ENCODE measurements at places on chromosomes 11 and 22.

- no peak for DNase-seq
These were observed 5.0 kb upstream of the FGF19 start for GRCh38 chr11:69708736-69709401.

DNA sequence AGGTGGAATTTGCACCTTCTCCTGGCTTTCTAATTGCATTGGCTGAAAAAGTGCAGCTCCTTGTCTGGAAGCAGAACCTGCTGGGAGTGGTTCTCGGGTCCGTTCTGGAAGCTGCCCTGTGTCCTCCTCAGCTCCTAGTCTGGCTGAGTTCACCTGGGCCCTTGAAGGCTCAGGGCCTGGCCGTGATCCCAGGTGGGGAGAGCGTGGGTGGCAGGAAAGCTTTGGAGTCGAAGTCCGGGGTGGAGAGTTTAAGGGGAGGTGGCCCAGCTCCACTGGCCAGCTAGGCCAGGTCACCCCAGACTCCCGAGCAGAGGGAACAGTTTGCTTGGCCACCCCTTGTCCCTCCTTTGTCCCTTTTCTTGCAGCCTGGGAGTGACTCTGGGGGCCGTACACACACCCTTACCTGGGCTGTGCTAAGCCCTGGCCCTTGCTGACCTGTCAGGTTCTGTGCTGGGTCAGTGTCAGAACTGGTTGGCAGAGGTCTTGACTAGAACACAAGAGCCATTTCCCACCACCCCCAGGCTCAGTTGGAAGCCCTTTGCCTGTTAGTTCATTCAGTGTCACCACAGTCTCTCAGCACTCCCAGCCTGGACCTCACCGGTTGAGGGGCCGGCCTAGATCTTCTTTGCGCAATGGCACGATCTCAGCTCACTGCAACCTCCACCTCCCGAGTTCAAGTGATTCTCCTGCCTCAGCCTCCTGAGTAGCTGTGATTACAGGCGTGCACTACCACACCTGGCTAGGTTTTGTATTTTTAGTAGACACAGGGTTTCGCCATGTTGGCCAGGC lies 37.3 kb downstream of the LRP5 start:
- no peak for DNase-seq

GRCh38 chr11:95490625-95491024 lies 259.6 kb upstream of the SESN3 start:
- DNase-seq: no peak

DNA sequence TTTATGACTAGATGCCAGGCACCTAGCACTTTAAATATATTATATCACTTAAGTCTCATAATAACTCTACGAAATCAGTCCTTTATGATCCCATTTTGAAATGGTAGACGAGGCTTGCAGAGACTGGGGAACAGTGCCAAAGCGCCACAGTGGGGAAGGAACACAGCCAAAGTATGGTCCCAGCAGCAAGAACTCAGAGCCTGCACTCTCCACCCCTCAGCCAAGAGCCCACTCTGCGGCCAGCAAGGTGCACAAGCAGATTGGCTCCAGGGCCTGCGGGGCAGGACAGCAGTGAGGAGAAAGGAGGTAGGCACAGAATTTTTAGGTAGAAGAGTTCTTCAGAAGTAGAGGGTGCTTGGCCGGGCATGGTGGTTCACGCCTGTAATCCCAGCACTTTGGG lies 61.4 kb downstream of the NRXN2 start:
- no peak for DNase-seq

- no peak for DNase-seq
These were observed 30.7 kb upstream of the RBX1 start for GRCh38 chr22:40920526-40920925.

- DNase-seq: no peak
These were observed 258.3 kb upstream of the B3GAT1 start for GRCh38 chr11:134670247-134670782.

- no peak for DNase-seq
These were observed 25.3 kb upstream of the KRTAP5-6 start for GRCh38 chr11:1671658-1672057.

DNA sequence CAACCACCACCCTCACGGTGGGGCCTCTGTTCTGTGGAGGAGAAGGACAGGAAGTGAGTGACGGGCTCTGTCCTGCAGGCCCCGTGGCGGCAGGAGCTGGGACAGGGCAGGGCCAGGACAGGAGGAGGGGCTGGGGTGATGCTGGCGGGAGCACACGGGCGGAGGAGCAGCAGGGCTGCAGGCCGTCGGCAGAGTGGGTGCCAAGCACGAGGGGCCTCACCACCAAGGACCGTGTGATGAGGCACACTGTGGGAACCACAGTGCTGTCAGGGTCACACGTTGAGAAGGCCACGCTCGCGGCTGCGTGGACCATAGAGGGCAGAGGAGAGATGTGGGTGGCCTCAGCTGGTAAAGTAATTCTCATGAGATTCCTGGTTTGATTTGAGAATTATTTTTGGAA lies 8.5 kb downstream of the SCO2 start:
- DNase-seq: no peak

GRCh38 chr11:21323617-21324016 lies 654.2 kb downstream of the NELL1 start:
- DNase-seq: no peak

GRCh38 chr22:31138126-31138525 lies 2.2 kb downstream of the PLA2G3 start:
- no peak for DNase-seq

GRCh38 chr11:78946945-78947902 lies 372.6 kb upstream of the NARS2 start:
- no peak for DNase-seq

DNA sequence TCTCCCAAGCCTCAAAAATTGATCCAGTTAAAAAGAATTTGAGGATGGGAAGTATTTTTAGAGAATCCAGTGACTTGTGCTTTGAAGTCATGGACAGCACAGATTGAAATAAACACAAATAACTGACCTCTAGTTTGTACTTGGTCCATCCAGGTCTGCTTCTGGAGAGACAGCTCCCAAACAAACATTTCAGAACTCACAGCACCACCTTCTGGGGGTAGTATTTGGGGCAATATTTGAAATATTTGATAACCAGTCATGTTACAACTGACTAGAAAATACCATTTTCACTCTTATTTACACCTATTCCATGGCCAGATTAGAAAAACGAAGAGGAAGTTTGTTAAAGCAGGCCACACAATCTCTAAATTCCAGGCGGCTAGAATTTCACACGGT lies 56.2 kb downstream of the CTSC start:
- DNase-seq: no peak

DNA sequence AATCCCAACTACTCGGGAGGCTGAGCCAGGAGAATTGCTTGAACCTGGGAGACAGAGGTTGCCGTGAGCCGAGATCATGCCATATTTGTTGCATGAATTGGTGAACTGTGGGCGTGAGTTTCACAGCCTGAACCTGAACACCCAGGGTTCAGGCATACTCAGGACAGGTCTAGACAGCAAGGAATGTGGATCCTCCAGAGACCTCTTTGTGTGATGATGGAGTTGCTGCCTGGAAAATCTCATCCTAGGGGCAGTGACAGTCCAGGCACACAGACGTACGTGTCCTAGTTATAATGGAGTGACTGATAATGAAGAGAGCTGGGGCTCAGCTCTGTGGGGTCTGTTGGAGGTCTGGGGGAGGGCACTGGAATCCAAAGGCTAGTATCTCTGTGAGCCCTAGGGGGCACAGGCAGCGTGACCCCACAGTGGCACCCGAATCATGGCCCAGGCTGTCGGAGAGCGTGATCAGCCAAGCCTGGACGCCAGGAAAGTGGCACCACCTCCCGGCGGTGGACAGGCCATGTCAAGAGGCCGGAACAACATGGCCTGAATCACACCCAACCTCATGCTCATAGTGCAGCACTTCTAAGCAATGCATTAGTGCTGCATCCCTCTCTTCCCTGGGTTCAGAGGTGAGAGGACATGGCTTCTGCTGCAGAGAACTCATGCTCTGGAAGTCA lies 31.7 kb downstream of the RIBC2 start:
- DNase-seq: no peak

DNA sequence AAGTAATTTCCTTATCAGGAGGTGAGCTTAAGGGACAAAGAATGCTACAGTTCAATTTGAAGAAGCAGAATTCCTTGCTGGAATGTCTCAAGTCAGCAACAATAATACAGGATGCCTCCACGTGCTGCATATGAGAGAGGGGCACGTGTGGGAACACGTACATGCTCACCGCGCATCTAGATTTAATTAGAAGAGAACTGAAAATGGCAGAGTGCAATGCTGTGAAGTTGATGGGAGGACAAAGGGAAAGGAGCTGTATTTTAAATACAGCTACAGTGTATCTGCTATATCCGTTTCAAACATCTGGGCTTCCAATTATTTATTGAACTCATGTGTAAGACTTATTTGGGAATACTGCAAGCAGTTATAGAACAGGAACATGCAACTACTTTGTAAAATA lies 328.7 kb downstream of the SOX6 start:
- DNase-seq: no peak

DNA sequence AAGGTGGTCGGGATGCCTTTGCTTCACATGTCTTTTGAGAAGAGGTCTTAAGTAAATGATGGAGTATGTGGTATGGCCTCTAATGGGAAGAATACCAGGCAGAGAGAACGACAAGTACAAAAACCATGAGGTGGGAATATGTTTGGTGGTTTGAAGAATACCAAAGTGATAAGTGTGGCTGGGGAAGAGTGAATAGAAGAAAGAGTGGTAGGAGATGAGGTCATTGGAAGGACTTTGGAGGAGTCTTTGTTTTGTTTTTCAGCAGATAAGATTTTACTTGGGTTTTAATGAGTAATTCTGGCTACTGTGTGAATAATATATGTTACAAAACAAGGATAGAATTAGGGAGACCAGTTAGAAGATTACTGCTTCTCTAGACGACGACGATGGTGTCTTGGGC lies 515.4 kb downstream of the RAB38 start:
- no peak for DNase-seq

- no peak for DNase-seq
These were observed 53.8 kb upstream of the CD5 start for GRCh38 chr11:61048368-61049062.

DNA sequence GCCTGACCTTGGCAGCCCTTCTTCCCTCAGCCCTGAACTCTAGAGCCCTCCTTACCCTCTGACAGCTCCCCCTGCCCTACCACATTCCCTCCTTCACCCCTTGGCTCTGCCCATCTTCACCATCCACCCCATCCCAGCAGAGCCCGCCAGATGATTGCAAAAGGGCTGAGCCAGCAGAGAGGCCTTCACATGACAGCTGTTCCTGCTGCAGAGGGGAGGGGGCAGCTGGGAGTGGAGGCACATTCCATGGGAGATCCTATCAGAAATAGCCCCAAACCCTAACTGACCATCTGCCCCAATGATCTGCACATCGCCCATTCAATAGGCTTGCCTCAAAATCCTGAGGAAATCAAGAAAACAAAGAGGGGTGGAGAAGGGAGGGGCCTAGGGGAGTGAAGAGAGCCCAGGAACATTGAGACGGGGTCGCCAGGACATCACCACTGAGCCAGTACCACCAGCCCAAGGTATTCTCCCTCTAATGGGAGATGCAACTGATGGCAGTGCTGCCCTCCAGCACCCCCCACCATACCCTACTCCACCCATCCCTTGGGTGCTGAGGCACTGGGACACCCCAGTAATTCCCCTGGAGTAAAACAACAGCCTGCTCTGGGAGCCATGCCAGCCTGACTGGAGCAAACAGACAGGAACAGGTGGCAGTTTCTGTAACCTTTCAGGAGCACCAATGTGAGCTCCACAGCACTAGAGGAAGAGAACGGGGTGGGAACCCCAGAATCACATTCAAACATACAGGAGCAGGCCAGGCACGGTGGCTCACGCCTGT lies 8.0 kb upstream of the AHNAK start:
- no peak for DNase-seq

- no peak for DNase-seq
These were observed 27.5 kb downstream of the KIAA0930 start for GRCh38 chr22:45212992-45213751.

GRCh38 chr11:67158221-67158620 lies 39.2 kb downstream of the KDM2A start:
- DNase-seq: no peak

GRCh38 chr22:43567691-43568324 lies 156.0 kb downstream of the MPPED1 start:
- no peak for DNase-seq

GRCh38 chr11:3950996-3951660 lies 95.7 kb downstream of the STIM1 start:
- DNase-seq: no peak

DNA sequence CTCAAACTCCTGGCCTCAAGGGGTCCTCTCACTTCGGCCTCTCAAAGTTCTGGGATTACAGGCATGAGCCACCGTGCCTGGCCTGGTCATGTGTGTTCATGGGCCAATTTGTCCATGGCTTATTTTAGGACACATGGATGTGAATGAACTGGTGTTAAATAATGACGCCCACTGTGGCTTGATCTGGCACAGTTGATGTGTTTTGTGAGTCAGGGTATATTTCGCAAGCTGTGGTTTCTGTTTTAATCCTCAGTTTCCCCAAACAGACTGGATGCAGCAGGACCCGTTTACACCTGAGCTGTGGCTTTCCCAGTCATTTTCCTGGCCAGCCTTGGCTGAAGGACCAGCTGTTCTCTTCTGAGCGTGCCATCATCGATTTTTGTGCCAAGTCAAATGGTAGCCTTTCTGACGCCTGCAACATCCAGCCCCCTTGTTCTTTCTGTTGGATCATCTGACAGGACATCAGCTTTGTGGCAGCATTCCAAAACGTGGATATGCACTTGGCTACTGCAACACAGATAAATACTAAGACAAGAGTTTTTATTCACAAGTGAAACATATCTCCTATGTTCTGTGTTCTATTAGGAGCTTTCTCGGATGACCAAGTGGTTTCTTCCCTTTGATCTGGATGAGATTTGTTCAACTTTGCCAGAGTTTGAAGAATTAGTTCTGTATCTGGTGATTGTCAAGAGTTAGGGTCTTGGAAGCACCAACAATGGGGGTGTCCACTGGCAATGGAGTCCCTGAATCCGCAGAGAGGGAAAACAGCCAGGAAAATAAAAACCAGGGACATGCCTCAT lies 40.0 kb upstream of the SEPTIN5 start:
- DNase-seq: no peak

GRCh38 chr11:42075180-42075579 lies 615.7 kb upstream of the LRRC4C start:
- no peak for DNase-seq

- DNase-seq: no peak
These were observed 41.0 kb downstream of the TMPRSS5 start for GRCh38 chr11:113664981-113665710.

- DNase-seq: no peak
These were observed 11.7 kb upstream of the ASPHD2 start for GRCh38 chr22:26417406-26417805.

GRCh38 chr11:47061429-47062178 lies 115.1 kb downstream of the ARFGAP2 start:
- no peak for DNase-seq

DNA sequence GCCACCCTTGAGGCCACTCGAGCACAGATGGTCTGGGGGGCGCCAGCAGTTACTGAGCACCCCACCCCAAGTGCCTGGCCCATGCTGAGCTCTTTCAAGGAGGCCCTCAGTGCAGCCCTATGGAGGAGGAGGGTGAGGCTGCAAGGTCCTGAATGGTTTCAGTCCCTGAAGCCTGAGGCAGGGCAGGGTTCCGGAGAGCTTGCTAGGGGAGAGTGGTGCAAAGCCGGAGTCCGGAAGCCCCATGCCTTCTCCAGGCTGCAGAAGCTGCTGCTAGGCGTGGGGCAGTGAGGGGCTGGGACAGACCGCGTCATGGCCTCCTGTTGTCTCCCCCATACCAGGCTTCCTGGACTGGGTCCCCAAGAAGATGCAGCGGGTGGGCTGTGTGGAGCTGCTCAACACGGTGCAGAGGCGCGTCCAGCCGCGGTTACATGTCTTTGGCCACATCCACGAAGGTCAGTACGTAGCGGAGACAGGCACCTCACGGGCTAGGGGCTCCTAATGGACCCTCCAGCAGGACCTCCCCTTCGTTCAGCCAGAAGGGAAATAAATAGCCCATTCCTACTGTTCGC lies 90.6 kb downstream of the MPPED1 start:
- DNase-seq: no peak
